ENCODE measurements at places on chromosomes 6 and 20. TPM values are rescaled to one million over a fixed set of nuclear protein-coding genes. Genes with fewer than 3 reads are reported as not detected.

The COL21A1 gene
- 1.2 TPM for total RNA-seq

The LATS1 gene
- 8.2 TPM for total RNA-seq

DNA sequence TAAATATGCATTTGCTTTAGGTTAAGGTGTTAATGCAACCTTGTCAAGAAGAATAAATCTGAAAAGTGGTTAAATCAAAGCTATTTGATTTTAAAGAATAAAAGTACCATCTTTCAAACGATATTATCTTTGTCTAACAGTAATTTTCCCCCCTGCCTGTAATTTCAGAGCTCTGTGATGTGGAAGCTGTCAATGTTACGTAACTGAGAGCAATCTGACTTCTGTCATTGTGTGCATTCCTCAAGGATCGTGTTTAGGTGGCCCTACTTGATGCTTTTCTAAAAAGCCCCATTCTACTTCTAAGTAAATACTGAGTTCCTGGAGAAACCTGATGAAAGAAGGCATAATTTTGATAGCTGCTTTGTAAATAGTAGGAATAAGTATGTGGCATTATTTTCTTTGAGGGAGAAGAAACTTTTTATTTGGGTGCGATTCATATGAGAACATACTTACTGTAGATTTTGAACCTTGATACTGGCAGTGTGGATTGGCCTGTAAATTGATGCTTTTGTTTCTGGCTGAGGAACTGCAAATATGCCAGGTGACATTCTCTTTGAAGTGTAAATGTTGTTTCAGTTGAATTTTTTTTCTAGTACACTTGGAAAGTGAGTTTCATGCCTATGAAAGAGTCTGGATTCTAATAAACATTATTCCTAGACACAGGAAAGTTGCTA lies 529.6 kb upstream of the FLRT3 start:
- DNase-seq = no peak

- peak; percentile 78 for DNase-seq
Observed at GRCh38 chr20:37383229-37383989, 37.5 kb downstream of the SRC start.

The SUPT3H gene
- 2.3 TPM for total RNA-seq

GRCh38 chr6:89921197-89921596 lies 26.9 kb downstream of the GJA10 start:
- DNase-seq = no peak

GRCh38 chr6:51323056-51323455 lies 504.4 kb downstream of the TFAP2B start:
- DNase-seq = no peak

GRCh38 chr6:104050455-104050854 lies 809.3 kb downstream of the HACE1 start:
- DNase-seq = no peak

GRCh38 chr20:19404826-19405225 lies 192.4 kb downstream of the SLC24A3 start:
- DNase-seq = no peak
